ENCODE measurements at places on chromosomes 3 and 15.

DNA sequence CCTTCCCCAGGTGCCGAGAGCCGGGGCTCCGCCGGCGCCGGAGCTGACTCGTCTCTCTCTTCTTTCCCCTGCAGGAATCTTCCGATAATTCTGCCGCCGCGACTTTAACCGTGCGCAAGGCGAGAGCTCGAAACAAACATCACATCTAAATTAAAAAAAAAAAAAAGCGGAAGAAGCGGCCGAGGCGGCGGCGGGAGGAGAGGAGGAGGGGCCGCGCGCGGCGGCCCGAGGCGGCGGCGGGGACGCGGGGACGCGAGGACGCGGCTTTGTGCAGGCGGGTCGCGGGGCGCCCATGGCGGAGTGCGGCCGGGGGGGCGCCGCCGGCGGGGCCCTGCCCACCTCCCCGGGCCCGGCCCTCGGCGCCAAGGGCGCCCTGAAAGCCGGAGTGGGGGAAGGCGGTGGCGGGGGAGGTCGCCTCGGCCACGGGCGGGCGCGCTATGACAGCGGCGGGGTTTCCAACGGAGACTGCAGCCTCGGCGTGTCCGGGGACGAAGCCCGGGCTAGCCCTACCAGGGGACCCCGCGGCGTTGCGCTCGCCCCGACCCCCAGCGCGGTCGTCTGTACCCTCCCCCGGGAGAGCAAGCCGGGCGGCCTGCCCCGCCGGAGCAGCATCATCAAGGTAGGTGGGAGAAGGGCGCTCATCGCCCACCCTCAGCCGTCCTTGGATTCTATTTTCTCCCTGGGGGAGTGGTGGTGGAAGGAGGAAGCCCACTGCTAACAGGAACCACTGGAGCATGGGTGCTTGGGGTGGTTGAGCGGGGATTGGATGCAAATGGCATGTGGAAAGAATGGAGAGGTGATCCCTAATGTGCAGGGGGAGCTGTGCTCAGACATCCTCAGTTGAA is at the start of gene PLCL2:
Gene PLCL2, plus strand, starts transcription at position 208 of the 845 bp plus-strand sequence. Its CDS starts 85 bp downstream, at position 293.
- peak; percentile 49 for DNase-seq

GRCh38 chr3:56915966-56916586 is 114.3 kb upstream of the ARHGEF3 start:
- peak; percentile 49 for DNase-seq

DNA sequence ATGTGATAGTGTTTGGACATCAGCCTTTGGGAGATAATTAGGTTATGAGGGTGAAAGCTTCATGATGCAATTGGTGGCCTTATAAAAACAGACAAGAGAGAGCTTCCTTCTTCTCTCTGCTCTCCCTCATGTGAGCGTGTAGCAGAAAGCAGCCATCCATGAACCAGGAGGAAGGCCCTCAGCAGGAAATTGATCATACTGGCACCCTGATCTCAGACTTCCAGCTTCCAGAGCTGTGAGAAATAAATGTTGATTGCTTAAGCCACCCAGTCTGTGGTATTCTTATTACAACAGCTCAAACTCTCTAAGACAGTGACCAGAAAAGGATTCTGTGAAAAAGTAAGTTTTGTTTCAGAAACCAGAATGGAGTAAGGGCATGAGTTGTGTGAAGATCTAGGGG is 13.3 kb downstream of the STAC start:
- no peak for DNase-seq

DNA sequence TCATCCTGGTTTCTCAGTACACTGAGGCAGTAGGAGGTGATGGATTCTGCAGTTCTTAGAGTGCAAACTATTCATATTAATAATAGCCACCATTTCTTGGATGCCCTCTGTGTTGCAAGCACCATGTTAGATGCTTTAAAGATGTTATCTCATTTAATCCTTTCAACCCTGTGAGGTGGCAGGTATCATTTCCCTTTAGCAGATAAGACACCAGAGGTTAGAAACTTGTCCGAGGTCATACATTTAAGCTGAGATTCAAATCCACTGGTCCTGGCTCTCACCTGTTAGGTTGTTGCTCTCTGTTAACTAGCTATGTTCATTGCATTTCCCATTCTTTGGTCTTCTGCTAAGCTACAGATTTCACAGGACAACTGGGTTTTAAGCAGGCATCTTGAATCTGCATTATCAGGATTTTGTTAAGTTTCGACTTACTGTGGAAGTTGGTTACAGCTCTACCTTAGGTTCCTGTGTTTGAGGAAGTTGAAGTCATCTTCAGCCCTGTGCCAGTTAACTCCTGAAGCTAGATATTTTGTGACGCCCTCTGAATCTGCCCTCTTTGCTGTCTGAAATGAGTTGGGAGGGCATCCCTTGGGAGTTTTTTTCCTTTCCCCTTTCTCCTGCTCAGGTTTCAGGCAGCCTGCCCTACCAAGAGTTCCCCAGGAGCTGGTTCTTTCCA is 6.4 kb downstream of the PDE8A start:
- no peak for DNase-seq

GRCh38 chr3:187318819-187319616 is 27.5 kb upstream of the MASP1 start:
- DNase-seq: peak; percentile 3

DNA sequence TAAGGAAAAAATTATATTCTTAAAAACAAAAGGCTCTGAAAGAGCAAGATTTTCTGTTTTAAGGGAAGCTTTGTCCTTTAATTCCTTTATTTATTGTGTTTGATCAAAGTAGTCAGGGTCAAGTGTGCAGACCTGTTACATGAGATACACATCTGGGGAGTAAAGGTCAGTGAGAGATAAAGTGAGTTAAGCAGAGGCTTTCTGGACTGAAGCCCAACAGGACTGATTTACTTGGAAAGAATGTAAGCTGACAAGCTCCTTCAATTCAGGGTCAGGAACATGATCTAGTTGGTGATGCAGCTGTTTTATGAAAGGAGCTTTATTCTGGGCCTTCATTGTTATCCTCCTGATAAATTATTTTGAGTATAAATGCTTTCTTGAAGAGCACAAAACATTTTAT is 20.7 kb upstream of the OTOL1 start:
- no peak for DNase-seq

DNA sequence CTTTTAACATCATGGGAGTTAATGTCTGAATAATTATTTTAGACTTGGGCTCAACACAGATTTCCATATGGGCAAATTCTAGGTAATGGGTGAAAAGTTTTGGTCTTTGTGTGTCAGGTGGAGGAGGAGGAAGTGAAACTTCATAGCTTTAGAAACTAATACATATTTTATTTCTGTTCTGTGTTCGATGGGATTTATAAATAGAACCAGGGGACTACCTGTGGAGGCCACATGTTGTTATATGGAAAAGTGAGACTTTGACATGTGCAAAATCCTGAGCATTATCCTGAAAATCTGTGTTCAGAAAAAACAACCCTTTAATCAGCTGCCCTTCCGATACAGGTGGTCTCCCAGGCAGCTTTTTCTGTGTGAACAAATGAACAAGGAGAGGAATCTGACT is 209.5 kb downstream of the SOX2 start:
- no peak for DNase-seq

GRCh38 chr3:94928921-94929320 is 866.1 kb downstream of the NSUN3 start:
- DNase-seq: no peak

GRCh38 chr3:184381261-184382224 is 1.7 kb downstream of the CHRD start:
- DNase-seq: no peak

GRCh38 chr15:29935296-29936004 is 113.2 kb upstream of the TJP1 start:
- no peak for DNase-seq
